Osteocyte (in vitro differentiated cells): ENCODE measurements at places on chromosomes 11 and 22. TPM values are rescaled to one million over a fixed set of nuclear protein-coding genes. Genes with fewer than 3 reads are reported as not detected.

- peaks cover 8% of the 10 kb centered on the region for H3K27me3 ChIP-seq
- no peak for DNase-seq
- no peaks in the 10 kb centered on the region for H3K36me3 ChIP-seq
These were observed 61.5 kb upstream of the INCENP start for GRCh38 chr11:62062223-62062861.

GRCh38 chr11:114846416-114846791, 168.1 kb downstream of the NXPE2 start:
- no peaks in the 10 kb centered on the region for H3K4me1 ChIP-seq
- DNase-seq, result no peak
- no peak overlapping the region for H3K4me3 ChIP-seq

DNA sequence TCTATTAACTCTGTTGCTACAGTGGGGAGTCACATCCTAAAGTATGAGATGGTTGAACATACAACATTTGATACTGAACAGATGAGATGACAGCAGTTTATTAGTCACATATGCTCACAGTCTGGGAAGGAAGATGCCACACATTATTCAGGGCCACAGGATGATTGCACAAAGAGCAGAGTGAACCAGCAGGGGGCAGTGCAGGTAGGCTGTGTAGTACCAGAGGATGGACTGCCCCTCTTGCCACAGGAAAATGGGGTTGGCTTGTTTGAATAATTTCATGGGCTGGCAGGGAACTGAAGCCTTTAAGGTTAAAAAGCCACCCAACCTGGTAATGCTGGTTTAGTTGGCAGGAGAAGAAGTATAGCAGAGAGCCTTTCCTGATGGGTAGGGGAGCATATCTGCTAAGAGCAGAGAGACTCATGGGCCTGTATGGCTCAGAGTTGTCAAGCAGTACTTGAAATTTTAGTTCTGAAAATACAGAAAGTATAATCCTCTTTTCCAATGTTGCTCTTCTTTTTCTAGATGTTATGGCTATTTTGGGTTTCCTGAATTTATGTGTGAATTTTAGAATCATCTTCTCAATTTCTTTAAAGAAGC, 180.4 kb upstream of the B3GAT1 start:
- H3K27me3 ChIP-seq, result peaks cover 19% of the 10 kb centered on the region
- no peaks in the 10 kb centered on the region for H3K4me1 ChIP-seq
- no peak overlapping the region for H3K4me3 ChIP-seq
- peak; percentile 79 for DNase-seq

DNA sequence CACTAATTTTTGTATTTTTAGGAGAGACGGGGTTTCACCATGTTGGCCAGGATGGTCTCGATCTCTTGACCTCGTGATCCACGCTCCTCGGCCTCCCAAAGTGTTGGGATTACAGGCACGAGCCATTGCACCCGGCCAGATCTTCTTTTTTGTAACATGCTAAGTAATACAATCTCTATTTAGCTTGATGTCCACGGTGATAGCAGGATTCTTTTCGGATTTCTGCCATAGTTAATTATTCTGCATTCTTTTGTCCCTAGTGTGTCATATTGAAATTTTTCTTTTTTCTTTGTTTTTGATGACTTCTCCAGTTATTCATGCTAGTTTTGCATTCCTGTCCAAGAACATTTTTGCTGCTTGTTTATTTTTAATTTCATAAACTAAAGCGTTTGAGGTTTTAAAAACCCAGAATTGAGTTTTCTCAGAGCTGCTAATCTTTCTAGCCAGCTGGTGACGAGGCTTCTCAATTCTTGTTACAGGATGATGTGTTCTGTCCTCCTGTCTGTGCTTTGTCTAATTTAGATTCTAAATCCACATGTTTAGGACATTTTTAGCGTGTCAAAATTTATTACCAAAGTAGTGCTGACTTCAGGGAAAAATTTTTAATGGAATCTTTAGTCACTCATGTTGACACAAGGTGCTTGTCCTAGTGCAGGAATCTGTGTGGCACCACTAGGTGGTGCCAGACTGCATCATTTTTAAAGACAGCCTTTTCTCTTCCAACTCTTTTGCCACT, 21.8 kb downstream of the NF2 start:
- DNase-seq, result no peak
- no peak overlapping the region for H3K4me3 ChIP-seq
- no peaks in the 10 kb centered on the region for H3K36me3 ChIP-seq
- H3K27ac ChIP-seq, result peak overlapping the region; percentile 62
- peaks cover 74% of the 10 kb centered on the region for H3K4me1 ChIP-seq

DNA sequence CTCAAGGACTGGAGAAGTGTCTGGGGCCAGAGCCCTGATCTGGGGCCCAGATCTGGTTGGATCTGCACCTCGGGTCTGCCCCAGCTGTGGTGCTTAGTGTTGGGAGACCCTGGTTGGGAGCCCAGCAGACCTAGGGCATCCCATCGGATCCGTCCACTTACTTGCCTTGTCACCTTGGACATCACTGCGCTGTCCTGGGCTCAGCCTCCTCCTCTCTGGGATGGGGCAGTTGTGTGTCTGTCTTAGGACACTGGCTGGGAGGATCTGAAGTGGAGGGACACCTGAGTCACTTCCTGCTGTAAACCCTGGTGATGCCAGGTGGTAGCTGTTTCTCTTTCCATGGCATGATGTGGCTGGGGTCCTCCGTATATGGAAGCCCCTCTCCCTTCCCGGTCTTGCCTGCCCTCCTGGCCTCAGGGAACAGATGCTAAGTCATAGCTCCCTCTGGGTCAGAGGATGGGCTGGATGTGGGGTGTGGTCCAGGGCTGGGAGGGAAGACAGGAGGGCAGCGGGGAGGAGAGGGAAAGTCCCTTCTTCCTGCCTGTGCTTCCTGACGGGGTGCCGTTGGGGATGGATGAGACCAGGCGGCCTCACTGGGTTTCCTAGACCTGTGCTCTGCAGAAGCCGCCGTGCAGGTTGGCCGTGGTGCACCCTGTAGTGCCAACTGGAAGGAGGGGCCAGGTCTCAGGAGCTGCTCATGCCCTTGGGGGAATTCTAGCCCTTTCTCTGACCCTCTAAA, 12.1 kb upstream of the OMP start:
- H3K27ac ChIP-seq, result no peak overlapping the region
- H3K27me3 ChIP-seq, result no peaks in the 10 kb centered on the region
- H3K4me1 ChIP-seq, result peaks cover 1% of the 10 kb centered on the region
- DNase-seq, result no peak
- no peak overlapping the region for H3K4me3 ChIP-seq

DNA sequence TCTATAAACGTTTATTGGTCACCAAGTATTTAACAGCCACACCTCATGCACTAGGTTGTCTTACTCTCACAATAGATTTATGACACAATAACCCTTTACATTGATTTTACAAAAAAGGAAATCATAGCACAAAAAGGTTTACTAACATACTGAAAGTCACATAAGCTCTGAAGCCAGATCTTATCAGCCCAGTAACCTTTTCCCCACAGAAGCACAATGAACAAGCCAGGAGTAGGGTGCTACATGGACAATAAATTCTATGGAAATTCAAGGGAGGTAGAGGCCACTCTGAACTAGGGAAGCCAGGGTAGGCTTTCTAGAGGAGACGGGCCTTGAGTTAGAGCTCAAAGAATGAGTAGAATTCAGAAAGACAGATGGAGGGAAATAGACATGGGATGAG, 633.5 kb upstream of the CADM1 start:
- no peak overlapping the region for H3K27ac ChIP-seq
- no peak overlapping the region for H3K4me3 ChIP-seq
- no peaks in the 10 kb centered on the region for H3K36me3 ChIP-seq
- no peak for DNase-seq

DNA sequence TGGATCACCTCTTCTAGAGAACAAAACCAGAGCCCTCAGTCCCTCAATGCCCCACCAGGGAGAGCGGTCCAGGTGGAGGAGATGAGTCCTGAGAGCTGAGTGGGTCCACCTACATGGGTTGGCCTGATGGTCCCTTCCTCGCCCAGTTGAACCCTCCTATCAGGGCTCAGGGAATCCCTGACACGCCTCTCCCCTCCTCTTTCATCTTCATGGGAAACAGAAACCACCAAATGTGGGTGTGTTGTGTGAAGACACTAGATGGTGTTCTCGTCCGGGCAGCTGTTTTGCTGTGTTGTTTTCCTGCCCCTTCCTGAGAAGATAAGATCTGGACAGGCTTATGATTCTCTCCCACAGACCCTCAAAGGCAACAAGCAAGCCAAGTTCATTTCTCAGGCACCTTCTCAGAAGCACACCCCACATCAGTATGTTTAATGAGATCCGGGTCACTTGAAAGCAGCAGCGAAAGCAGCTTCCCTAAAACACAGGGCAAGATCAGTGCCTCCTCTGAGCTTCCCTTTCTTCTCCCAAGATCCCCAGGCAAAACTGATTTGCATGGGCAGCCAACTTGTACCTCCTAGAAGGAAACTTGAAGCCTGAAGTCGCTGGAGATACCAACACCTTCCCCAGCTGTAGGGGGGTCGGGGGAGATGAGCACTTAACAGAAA, 35.3 kb upstream of the POU2AF1 start:
- no peak overlapping the region for H3K27ac ChIP-seq
- peaks cover 26% of the 10 kb centered on the region for H3K27me3 ChIP-seq

- H3K4me1 ChIP-seq, result no peaks in the 10 kb centered on the region
- no peaks in the 10 kb centered on the region for H3K36me3 ChIP-seq
- no peak for DNase-seq
- no peak overlapping the region for H3K27ac ChIP-seq
- no peaks in the 10 kb centered on the region for H3K27me3 ChIP-seq
- H3K4me3 ChIP-seq, result no peak overlapping the region
These were observed 377.2 kb upstream of the DDI1 start for GRCh38 chr11:103659206-103659618.

DNA sequence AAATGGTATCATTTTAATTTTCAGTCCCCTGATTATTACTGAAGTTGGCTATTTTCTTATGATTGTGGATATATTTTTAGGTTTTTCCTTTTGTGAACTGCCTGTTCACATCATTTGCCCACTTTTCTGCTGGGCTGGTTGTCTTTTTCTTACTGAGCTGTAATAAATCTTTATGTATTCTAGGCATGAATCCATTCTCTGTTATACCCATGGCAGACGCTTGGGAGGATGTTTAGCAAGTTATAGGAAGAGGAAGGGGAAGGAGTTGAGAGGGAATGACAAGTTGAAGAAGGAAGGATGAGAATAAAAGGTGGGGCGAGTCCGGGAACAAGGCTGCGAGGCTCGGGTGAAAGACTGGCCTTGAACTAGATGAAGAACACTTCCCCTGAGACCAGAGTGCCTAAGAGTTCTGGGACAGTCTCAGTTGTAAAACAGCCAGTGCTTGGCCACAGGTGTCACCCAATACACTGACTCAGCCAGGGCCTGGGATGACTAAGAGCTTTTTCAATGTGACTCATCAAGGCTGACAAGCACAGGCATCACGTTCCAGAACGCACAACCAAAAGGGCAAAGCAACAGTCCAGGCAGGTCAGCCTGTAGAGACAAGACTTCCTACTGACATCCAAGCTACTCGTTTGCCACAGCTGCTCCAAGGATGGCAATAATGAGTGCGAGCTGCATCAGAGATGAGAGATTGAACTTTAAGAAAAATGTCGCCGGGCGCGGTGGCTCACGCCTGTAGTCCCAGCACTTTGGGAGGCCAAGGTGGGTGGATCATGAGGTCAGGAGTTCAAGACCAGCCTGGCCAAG, 35.2 kb downstream of the LRFN4 start:
- peak overlapping the region; percentile 73 for H3K27ac ChIP-seq
- H3K36me3 ChIP-seq, result no peaks in the 10 kb centered on the region
- DNase-seq, result no peak
- no peak overlapping the region for H3K4me3 ChIP-seq

- H3K27me3 ChIP-seq, result no peaks in the 10 kb centered on the region
- H3K4me3 ChIP-seq, result no peak overlapping the region
- DNase-seq, result no peak
- H3K36me3 ChIP-seq, result no peaks in the 10 kb centered on the region
- peaks cover 21% of the 10 kb centered on the region for H3K4me1 ChIP-seq
These were observed 11.0 kb downstream of the PTPRJ start for GRCh38 chr11:47991266-47991830.

DNA sequence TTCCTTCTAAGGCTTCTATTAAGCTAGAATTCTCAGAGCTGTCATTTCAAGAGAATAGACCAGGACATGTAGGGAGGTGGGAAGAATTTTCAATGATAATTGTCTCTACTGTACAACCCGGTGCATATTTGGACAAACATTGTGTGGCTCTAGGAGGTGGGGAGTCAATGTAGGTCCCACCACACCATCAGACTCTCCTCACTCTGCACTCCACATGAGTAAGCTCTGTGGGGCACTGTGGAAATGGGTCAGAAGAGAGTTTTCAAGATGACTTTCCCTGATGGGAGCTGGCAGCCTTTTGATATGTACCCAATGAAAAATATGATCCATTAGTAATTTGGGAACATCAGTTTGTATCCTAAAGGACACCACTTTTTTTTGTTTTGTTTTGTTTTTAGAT, 33.2 kb downstream of the OR2AG2 start:
- DNase-seq, result no peak
- no peaks in the 10 kb centered on the region for H3K36me3 ChIP-seq
- H3K27ac ChIP-seq, result no peak overlapping the region
- H3K4me3 ChIP-seq, result no peak overlapping the region
- no peaks in the 10 kb centered on the region for H3K4me1 ChIP-seq

DNA sequence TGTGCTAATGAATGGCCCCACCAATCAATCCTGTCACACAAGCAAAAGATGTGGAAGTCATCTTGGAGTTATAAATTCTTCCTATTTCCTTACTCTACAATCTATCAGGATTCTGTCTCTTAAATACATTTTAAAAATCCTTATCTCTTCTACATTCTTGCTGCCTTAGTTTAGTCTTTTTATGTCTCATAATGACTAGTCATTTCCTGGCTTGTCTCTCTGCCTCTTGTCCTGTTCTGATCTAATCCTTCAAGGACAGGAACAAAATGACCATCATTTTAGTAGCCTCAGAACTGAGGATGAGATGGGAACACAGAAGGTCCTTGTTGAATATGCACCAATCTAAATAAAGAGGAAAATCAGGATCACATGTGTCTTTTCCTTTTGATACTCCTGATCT, 56.6 kb upstream of the LIN7C start:
- H3K27ac ChIP-seq, result no peak overlapping the region
- H3K4me1 ChIP-seq, result no peaks in the 10 kb centered on the region

GRCh38 chr22:29751669-29752068, 15.1 kb downstream of the ZMAT5 start:
- no peak overlapping the region for H3K27ac ChIP-seq
- DNase-seq, result no peak
- peaks cover 10% of the 10 kb centered on the region for H3K36me3 ChIP-seq
- H3K27me3 ChIP-seq, result no peaks in the 10 kb centered on the region

- no peaks in the 10 kb centered on the region for H3K27me3 ChIP-seq
- DNase-seq, result no peak
- peaks cover 5% of the 10 kb centered on the region for H3K4me1 ChIP-seq
- no peak overlapping the region for H3K4me3 ChIP-seq
- H3K36me3 ChIP-seq, result no peaks in the 10 kb centered on the region
- H3K27ac ChIP-seq, result no peak overlapping the region
These were observed 16.0 kb upstream of the CYB5R3 start for GRCh38 chr22:42664976-42665831.

GRCh38 chr11:65504674-65505465, 6.0 kb downstream of the MALAT1 start:
- no peak overlapping the region for H3K27ac ChIP-seq
- H3K36me3 ChIP-seq, result no peaks in the 10 kb centered on the region
- DNase-seq, result no peak
- H3K27me3 ChIP-seq, result no peaks in the 10 kb centered on the region
- H3K4me3 ChIP-seq, result no peak overlapping the region

The ANGPTL5 gene
- 2.4 and 2.9 TPM in 2 replicates for total RNA-seq

The PIM3 gene
- total RNA-seq, result 18.6 TPM in 2 replicates

The MYEOV gene
- 1.6 and 1.8 TPM in 2 replicates for total RNA-seq

The C11orf97 gene
- total RNA-seq, result not detected in 2 replicates
